ENCODE measurements at places on chromosomes 5 and 9. TPM values are rescaled to one million over a fixed set of nuclear protein-coding genes. Genes with fewer than 3 reads are reported as not detected.

The PCDHGA3 gene
- 0.94 TPM for total RNA-seq

The IL5 gene
- total RNA-seq = not detected

The GRM6 gene
- total RNA-seq = not detected

The BARHL1 gene
- total RNA-seq = not detected

The EIF4EBP3 gene
- total RNA-seq = 10.1 TPM

GRCh38 chr9:69421908-69422801, 97.1 kb downstream of the ENTREP1 start:
- DNase-seq = peak; percentile 74

DNA sequence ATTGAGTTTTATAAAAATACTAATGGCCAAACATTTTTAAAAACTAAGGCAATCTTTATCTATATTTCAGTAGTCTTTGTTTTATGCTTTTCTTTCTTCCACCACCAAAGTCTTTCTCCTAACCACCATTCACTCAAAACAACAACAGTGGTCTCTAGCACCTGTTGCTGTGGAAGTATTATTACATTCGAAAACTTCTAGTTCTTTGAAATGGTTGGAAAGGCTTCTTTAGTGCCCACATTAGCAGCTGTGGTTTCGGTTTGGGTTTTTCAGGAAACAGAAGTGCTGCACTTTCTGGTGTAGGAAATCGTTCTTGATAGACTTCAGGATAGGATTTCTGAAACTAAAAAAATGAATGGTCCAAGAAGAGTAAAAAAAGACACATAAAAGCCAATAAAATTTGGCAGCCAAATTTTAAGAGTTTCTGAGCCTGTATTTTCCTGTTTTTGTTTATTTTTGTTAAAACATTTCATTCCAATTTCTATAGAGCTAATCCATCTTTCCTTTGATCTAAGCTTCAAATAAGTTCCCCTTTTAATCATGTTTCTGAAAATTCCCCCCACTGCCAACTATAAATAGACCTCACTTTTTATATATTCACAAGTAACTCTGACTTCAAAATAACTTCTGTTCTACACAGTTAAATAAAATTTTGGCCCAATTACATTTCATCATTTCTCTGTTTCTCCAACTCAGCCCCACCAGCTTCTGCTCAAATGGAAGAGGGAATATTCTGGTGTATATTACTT, 102.2 kb downstream of the DEPDC1B start:
- DNase-seq = no peak

DNA sequence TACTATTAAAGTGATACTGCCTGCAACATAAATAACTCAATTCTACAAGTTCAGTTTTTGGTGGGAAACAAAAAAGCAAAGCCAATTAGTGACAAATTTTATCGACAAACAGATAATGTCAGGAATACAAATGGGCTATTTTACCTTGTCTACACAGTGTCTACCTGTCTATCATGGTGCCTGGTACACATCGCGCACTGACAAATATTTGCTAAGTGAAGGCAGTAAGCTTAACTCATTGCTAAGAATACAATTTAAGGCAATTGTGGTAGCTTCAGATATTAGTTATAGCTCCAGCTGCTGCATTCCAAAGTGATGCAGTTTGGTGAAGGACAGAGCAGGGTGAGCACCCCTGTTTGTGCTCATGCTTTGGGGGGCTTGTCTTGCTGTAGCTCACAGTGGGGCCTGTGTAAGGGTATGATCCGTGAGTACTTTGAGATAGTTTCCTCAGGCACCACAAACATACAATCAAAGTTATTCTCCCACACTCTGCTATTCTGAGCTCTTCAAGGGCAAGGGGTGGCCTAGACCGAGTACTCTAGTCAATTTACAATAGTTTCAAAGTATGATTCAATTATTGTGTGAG, 24.7 kb downstream of the ELL2 start:
- DNase-seq = no peak

DNA sequence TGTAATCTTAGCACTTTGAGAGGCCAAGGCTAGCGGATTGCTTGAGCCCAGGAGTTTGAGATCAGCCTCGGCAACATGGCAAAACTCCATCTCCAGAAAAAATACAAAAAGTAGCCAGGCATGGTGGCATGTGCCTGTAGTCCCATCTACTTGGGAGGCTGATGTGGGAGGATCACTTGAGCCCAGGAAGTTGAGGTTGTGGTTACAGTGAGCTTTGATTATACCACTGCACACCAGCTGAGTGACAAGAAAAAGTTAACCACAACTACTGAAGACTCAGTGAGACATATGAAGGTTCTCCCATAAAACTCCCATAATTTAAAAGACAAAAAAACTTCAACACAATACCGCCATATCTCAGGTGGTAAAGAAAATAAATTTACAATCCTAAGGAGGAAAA, 98.0 kb downstream of the NR6A1 start:
- DNase-seq = no peak

GRCh38 chr9:136596217-136596616, 50.4 kb upstream of the NOTCH1 start:
- no peak for DNase-seq

GRCh38 chr5:33824516-33825195, 67.1 kb downstream of the ADAMTS12 start:
- no peak for DNase-seq

GRCh38 chr9:93189369-93190132, 5.6 kb downstream of the WNK2 start:
- DNase-seq = no peak

GRCh38 chr5:151758141-151758429, 346 bp downstream of the ATOX1 start:
- no peak for DNase-seq

- no peak for DNase-seq
These were observed 73.0 kb upstream of the DMRTA1 start for GRCh38 chr9:22373636-22374035.

GRCh38 chr5:149757197-149757947, 27.3 kb downstream of the PPARGC1B start:
- DNase-seq = no peak

- no peak for DNase-seq
These were observed 38.2 kb upstream of the BTNL3 start for GRCh38 chr5:180950291-180950949.

Data from H9 (cell line).